ENCODE measurements at places on chromosomes 7 and 10. TPM values are rescaled to one million over a fixed set of nuclear protein-coding genes. Genes with fewer than 3 reads are reported as not detected.

VPS26A gene
- total RNA-seq: 51.6 TPM

FKBP6 gene
- total RNA-seq: not detected

HOXA7 gene
- total RNA-seq: 5.1 TPM

POU6F2 gene
- total RNA-seq: not detected

PNLIPRP1 gene
- total RNA-seq: not detected

CCL26 gene
- total RNA-seq: 14.5 TPM

ADCY1 gene
- 2.2 TPM for total RNA-seq

ADD3 gene
- total RNA-seq: 7.4 TPM

UTF1 gene
- 0.16 TPM for total RNA-seq

NT5C3A gene
- 51.8 TPM for total RNA-seq

SLC18A3 gene
- total RNA-seq: not detected

AOC1 gene
- total RNA-seq: not detected

TMEM225B gene
- total RNA-seq: 1.0 TPM

GSTO1 gene
- 286 TPM for total RNA-seq

ABHD11 gene
- 25.4 TPM for total RNA-seq

PITX3 gene
- total RNA-seq: 0.32 TPM

CDC14C gene
- total RNA-seq: not detected

RBP3 gene
- total RNA-seq: not detected

ANKRD61 gene
- total RNA-seq: 0.38 TPM
